ENCODE measurements at places on chromosomes 3 and 15.

DNA sequence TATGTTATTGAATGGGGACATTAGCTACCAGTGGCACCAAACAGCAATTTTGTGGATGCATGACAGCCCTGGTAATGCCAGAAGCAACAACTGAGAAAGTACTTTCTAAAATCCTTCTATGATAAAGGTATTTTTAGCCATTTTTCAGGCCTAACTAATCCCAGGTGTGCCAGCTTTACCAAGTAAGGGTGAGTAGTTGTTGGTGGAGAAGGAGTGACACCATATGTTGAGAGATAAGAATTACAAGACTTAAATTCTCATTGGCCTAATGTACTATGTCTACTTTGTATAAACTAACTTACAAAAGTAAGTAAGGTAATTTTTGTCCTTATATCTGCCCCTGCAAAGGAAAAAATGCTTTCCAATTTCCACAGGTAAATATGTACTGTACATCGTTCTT, 4.1 kb upstream of the COX17 start:
- DNase-seq: no peak

DNA sequence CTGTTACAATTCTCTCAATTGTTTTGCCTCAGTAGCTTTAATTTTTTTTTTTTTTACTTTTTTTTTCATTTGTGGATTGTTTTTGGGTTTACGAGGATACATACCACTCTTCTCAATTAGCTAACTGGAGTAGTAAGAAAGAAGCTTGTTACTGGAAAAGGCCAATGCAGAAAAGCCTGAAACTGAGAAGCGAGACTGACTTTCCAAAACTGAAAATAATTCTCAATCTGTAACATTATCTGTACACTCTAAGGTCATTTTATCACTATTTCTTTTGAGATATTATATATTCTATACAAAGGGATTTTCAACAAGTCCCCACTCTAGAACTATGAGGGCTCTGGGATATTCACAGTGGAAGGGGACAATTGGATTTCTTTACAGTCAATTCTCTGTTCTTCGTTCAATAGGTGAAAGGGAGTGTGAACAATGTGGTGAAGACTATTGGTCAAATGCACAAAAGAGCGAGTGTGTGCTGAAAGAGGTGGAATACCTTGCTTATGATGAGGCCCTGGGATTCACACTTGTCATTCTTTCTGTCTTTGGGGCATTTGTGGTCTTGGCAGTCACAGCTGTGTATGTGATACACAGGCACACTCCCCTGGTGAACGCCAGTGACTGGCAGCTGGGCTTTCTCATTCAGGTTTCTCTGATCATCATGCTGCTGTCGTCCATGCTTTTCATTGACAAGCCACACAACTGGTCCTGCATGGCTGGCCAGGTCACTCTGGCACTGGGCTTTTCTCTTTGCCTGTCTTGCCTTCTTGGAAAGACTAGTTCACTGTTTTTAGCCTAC, 83.9 kb upstream of the KCNAB1 start:
- DNase-seq: no peak

DNA sequence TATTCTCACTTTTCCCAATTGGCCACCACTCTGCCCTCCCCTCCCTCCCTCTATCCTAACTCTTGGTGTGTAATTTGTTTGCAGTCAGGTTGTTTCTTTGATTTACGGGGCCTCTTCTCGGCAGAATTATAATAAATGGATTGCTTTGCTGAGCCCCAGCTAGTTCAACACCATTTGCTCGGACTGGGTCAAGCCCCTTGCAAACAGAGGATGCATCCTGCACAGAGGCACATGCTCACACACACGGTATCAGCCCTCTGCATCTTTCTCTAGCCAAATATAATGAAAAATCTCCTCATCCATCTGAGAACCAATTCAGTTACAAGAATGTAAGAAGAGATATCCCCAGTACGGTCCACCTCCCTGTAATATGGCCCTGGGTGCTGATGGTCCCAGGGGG, 97.7 kb downstream of the EPHB1 start:
- DNase-seq: no peak

GRCh38 chr3:23553353-23553752, 252.4 kb upstream of the UBE2E1 start:
- no peak for DNase-seq

DNA sequence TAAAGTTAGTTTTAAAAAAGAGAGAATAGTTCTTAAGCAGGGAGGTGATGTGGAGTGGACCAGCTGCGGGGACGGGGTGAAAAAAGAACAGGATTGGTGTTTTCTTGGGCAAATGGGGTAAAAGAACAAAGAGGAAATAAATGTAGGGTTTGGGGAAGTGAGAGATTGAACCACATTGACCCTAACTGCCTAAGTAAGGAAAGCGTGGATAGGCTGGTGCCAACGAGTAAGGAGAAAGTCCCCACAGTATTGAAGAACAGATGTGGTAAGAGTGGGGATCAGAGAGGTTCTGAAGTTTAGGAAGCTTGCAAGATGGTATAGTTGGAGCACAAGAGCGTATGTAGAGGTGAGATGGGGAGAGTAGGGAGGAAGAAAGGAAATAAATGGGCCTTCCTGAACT, 17.0 kb downstream of the IREB2 start:
- no peak for DNase-seq
